Posterior cingulate gyrus (tissue), 11 donors: ENCODE measurements at places on chromosomes 12 and 14.

DNA sequence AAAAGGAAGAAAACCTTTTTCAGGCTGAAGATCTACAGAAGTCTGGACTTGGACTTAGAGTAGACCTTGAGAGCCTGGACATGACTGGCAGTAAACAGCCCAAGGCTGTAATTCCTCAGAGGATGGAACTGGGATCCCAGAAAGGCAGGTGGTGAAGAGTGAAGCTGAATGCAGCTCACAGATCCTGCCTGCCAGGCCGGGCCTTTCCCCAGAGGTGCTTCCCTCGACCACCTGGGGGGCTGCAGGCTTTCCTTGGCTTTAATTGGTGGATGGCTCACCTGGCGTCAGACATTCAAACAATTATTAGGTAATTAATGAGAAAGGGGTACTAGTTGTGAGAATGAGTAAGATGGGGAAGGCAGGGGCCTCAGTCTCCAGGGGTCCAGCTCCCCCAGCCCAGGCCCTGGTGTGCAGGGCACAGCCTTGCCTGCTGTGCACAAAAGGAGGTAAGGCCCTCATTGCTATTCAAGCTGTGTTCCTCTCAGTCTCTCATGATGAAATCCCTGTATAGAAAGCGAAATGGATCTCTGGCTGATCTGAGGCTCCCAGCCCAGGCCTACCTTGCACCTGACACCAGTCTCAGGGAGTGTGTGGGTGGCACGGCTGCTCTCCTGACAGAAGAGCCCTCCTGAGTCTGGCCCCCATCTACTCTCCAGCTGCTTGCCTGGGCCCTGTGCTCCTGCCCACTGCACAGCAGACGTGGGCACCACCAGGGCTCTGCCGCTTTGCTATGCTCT, 63.0 kb upstream of the TCL1A start:
- DNase-seq = no peak

- DNase-seq = no peak
Observed at GRCh38 chr12:105658389-105658788, 327.9 kb downstream of the C12orf75 start.

GRCh38 chr14:85856430-85856829, 326.5 kb downstream of the FLRT2 start:
- no peak for DNase-seq

- DNase-seq = no peak
Observed at GRCh38 chr14:100422556-100423316, 99.6 kb downstream of the SLC25A47 start.

DNA sequence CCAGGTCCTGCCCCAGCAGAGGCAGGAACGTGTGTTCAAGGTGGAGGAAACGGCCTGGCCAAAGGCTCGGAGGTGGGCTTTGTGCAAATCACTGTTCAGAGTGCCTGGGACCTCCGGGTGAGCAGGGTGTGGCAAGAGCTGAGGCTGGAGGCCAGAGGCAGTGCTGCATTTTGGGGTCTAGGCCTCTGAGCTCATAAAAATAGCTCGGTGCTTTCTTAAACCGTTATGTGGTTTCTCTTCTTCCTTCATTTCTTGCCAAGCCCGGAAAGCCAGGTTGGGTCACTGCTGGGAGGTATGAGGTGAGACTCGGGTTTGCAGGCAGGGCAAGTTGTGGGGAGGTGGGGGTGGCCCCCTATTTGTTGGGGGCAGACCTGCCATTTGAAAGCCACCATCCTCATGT, 178.8 kb upstream of the MYL2 start:
- DNase-seq = no peak

GRCh38 chr12:66003951-66004350, 126.6 kb downstream of the LLPH start:
- DNase-seq = no peak

- no peak for DNase-seq
Observed at GRCh38 chr14:25006961-25007795, 42.8 kb downstream of the STXBP6 start.

DNA sequence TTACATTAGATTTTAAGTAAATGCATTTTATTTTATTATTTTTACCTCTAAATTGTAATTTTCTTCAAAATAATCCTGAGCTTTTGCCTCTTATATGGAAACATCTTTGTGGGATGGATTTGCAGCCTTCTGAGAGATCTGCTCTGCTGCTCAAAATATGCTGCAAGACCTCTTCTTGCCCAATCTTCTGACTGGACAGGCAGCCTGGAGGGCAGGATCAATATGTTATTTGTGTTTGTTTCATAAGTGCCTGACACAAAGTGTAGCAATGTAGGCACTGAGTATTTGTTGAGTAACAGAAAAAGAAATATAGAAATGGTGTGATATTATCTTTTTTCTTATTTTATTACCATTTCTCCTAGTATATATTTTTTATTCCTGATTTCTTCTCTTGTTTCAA, 1106.9 kb downstream of the TMTC2 start:
- DNase-seq = no peak

GRCh38 chr14:26382901-26383685, 214.7 kb downstream of the NOVA1 start:
- no peak for DNase-seq

GRCh38 chr12:79681008-79681590, 9.7 kb downstream of the PAWR start:
- DNase-seq = no peak

- DNase-seq = no peak
Observed at GRCh38 chr12:56398324-56398723, 35.7 kb upstream of the APOF start.

- no peak for DNase-seq
Observed at GRCh38 chr12:42985506-42985905, 396.0 kb upstream of the PRICKLE1 start.

DNA sequence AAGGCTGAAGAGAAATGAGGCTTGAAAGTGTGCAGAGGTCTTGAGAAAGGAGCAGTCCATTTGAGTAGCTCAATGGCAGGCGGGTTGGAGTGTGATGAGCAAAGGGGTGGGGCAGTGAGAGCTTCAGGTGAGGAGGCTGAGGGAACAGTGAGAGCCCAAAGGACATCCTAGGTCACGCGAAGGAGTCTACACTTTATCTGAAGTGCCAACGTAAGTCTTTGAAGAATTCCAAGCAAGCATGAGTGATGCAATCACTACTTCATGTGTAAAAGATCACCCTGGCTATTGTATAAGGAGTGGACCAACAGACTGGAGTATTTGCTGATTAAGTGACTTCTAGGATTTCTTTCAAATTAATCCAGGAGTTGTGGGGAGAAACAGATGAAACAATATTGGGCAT, 159.9 kb upstream of the HIF1A start:
- no peak for DNase-seq

- no peak for DNase-seq
Observed at GRCh38 chr14:87896393-87897380, 96.3 kb downstream of the GALC start.

DNA sequence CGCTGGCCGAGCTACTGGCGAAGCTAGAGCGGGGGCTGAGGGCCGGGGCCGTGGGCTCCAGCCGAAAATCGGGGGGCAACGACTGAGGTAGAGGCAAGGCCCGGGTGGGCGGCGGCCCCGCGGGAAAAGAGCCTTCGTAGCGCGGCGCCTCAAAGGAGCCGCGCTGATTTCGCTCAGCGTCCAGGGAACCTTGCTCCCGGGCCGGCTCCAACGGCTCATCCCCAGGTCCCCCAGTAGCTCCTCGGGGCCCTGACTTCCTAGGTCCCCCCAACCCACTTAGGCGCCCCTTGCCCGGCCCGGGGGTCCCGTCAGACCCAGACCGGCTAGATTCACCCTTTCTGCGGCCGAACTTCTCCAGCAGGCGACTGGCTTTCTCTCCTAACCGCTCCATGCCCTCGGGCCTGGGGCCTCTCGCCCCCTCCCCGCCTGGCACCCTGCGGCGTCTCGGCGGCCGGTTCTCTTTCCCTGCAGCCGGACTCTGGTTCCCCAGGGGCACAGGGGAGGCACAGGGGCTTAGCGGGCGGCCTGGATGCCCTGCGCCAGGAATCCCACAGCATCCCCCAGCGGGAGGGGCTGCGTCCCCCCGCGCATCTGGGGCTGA, 375 bp downstream of the AJUBA start:
- no peak for DNase-seq

- DNase-seq = no peak
Observed at GRCh38 chr12:52650520-52651081, 1.4 kb downstream of the KRT2 start.

DNA sequence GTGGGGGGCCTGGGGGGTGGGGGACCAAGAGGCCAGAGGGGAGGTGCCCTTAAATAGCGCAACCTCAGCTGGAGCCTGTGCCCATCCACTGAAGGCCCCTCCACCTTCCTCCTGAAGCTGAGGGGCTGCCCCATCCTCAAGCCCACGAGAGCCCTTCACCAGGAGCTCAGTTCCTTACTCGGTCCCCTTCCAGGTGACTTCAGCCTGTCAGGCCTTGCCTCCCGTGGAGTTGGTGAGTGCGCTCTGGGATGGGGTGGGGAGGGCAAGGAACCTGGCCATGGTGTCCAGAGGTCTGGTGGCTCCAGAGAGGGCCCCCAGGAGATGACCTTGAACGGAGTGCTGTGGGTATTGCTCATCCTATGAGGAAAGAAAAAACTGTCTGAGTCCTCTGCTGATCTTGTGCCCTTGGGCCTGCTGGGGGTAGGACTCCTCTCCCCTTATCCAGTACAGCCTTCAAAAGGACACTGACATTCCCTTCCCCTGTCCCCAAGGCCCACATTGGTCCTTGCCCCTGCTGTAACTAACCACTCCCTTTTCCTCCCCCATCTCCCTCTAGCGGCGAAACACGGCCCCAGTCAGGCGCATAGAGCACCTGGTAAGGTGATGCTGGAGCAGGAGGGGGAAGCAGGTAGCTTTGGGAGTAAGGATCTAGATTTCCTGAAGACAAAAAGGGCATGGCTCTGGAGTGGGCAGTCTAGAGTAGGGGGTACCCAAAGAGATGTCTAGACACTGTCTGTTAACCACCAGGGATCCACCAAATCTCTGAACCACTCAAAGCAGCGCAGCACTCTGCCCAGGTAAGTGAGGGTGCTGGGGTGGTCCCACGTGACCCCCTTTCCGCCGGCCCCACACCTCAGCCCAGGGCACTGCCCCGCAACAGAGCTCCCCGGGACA, 3.6 kb downstream of the TNS2 start:
- peak; percentile 42 for DNase-seq

- peak; percentile 89 for DNase-seq
Observed at GRCh38 chr14:33307691-33308251, 369.1 kb downstream of the NPAS3 start.

- no peak for DNase-seq
Observed at GRCh38 chr14:34496007-34496678, 34.1 kb upstream of the SPTSSA start.

- no peak for DNase-seq
Observed at GRCh38 chr12:132310181-132311040, 19.0 kb downstream of the GALNT9 start.

DNA sequence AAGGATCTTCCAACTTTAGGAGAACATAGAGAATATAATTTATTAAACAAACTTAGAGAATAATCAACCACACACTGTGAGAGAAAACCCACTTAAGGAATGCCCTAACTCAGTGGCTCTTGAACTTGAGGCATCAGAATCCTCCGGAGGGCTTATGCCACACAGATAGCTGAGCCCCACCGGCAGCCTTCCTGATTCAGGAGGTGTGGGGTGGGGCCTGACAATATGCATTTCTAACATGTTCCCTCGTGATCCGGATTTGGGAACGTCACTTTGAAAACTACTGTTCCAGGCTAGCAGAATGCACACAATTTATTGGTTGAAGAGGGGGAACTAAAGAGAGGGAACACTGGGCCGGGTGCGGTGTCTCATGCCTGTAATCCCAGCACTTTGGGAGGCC, 2.0 kb upstream of the SOAT2 start:
- DNase-seq = no peak

GRCh38 chr12:83065562-83065961, 378.9 kb downstream of the TMTC2 start:
- no peak for DNase-seq

- no peak for DNase-seq
Observed at GRCh38 chr12:27207615-27208413, 36.3 kb upstream of the STK38L start.

GRCh38 chr12:110351119-110351518, 52.4 kb downstream of the ANAPC7 start:
- no peak for DNase-seq

- no peak for DNase-seq
Observed at GRCh38 chr12:103751171-103751570, 89.9 kb downstream of the NT5DC3 start.

GRCh38 chr12:85036234-85036707, at the start of the genes LRRIQ1 and TSPAN19:
Gene LRRIQ1 (plus strand): TSS chr12:85036351. CDS start chr12:85038177, 1,826 bp downstream.
Gene TSPAN19 (minus strand): TSS chr12:85036277. CDS start chr12:85029946, 6,331 bp downstream.
- DNase-seq = peak; percentile 83

DNA sequence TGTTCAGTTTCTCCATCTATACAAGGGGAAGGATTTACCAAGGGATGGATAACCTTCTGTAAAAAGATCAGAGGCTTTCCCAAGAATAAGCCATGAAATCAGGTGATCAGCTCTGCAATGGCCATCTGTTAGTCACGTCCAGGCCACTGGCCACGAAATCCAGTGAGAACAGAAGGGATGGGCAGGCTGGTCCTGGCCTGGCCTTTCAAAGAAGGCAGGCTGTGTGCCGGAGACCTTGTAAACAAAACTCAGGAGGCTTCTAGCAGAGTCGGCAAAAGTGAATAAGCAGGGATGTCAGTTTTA, 68.5 kb downstream of the RNF34 start:
- DNase-seq = no peak

DNA sequence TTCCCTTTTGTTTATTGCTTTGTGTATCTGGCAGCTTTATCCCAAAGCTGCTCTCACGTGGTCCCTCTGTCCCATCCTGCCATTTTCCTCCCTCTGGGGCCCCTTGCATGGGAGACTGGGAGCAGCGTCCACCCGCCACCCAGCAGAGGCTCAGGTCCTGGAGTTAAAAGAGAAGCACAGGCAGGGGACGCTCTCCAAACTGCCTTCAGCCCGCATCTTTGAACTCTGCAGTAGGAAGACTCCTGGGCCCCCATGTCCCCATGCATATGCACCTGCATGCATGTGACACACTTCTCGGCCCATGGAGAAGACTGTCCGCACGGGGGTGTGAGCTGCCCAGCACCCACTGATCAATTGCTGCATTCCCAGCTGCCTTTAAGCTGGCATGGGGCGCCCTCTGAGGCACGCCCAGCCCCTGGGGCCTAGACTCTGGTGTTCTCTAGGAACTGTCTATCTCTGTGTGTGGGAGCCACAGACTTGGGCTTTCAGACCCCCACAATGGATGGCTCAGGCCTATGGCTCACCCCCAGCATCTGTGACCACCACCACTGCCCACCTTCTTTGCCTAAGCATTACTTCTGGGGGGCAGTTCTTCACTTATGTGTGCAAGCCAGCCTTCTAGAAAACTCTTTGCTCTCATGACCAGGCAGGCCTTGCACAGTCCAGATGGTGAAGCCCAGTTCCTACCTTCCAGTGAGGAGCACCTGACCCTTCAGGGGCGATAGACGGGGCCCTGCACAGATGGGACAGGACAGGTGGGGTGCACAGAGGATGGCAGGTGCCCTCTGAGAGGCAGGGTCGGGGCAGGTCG, 96.1 kb upstream of the DIO3 start:
- DNase-seq = peak; percentile 57

DNA sequence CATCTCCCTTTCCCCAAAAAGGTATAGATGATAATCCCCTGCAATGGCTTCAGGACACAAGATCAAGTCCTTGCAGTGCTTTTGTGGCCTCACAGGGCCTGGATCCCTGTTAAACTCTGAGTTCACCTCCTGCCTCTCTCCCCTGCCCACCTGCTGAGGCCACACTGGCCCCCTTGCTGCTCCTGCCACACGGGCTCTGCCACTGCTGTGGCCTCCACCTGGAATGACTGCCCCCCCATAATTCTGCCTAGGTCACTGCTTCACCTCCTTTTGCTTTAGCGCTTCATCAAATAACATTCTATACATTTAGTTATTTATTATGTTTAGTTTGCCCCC, 653 bp upstream of the IFI27 start:
- DNase-seq = no peak
